ENCODE measurements at places on chromosomes 6 and 20.

DNA sequence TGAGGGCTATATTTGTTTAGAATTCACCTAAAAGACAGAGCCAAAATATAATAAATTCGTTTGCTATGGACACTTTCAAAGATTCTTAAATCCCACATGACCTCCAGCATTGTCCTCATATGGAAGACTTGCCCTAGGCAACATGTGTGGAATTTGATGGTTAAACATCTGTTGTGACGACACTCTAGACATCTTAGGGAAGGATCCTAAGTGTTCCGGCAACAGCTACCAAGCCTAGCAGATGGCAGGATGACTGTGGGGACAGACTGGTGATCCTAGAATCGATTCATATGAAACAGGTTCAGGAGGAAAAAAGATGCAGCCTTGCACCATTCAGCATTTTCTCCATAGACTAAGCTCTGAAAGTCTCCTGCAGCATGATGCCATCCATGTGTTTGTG, 77.6 kb upstream of the BACH2 start:
- no peak for DNase-seq

DNA sequence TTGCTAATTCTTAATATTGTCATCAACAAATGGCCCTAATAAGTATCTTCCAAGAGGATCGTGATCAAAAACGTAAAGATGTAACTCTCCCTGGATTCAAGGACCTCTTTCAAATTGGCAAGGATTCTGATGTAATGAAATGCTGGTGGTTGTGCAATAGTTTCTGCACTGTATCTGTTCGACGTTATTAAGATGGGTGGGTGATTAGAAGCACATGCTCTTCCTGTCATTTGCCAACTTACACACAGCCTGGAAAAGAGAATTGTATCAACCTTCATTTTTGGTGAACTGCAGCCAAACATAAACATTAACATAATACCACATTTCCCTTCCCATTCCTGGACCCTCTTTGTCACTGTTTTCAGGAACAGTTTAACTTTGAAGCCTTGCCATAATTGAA, 9.8 kb downstream of the FOXQ1 start:
- no peak for DNase-seq

GRCh38 chr6:84623956-84624680, 140.3 kb downstream of the TBX18 start:
- no peak for DNase-seq

- no peak for DNase-seq
Observed at GRCh38 chr20:32062776-32063170, 10.7 kb downstream of the HCK start.

- no peak for DNase-seq
Observed at GRCh38 chr6:137286916-137287315, 67.7 kb upstream of the IFNGR1 start.

DNA sequence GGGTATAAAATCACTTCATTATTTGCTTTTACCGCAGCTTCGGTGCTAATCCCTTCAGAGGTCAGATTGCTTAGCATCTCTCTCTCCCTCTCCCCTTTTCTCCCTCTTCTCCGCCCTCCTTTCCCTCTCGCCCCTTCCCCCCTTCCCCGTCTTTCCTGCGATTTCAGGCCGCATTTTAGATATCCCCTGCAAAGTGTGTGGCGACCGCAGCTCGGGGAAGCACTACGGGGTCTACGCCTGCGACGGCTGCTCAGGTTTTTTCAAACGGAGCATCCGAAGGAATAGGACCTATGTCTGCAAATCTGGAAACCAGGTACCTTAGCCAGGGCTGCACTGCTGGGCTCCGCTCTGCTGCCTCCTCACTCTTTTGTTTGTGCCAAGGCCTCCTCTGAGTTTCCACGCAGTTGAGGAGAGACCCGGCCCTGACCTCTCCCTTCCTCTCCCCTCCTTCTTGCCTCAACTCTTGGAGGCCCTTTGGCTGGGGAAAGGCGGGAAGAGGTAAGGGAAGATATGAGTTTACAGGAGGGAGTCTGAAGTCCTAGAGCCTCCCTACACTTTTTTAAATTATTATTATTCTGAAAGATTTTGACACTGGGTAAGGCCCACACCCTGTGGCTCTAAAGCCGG, 5.6 kb downstream of the NR2E1 start:
- no peak for DNase-seq

All from HEK293T (cell line).